Neural crest cell (in vitro differentiated cells): ENCODE measurements at places on chromosomes 5 and 9. TPM values are rescaled to one million over a fixed set of nuclear protein-coding genes. Genes with fewer than 3 reads are reported as not detected.
A peak's percentile ranks its signal among the peaks of the same experiment; 100 is the strongest.

- DNase-seq, result peak; percentile 34
Observed at GRCh38 chr5:56264417-56265025, 31.4 kb upstream of the ANKRD55 start.

DNA sequence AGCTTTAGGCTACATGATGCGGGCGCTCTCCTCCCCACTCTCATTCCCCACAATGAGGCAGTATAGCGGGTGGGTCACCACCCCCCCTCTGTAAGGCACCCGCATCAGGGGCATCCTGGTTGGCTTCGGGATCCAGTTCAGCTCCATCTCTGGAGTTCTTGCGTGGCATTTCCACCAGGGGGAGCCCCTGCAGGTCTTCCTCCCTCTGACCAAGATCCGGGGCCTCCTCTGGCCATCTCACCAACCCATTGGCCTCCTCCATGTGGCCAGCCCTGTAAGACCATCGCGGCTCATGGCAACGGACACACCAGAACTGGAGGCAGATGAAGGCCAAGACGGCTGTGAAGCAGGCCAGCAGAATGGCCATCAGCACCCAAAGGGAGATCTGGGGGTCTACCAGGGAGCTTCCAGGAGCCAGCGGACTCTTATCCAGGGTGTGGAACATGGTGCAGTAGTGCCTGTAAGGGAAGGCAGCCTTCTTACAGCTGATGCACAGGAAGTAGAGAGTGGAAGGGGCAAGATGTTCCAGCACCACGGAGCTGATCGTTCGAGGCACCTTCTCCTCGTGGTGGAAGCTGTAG is 77.0 kb downstream of the CYFIP2 start:
- peak; percentile 32 for DNase-seq

PRDM9 gene
- not detected in 2 replicates for total RNA-seq

- DNase-seq, result no peak
Observed at GRCh38 chr5:88093765-88094164, 174.9 kb downstream of the TMEM161B start.

PCDH12 gene
- 0.25 and 0.61 TPM in 2 replicates for total RNA-seq

GRCh38 chr9:108811944-108812343 is 43.8 kb downstream of the ACTL7B start:
- no peak for DNase-seq

GRCh38 chr5:36982146-36982545 is 105.6 kb downstream of the NIPBL start:
- DNase-seq, result no peak

DNA sequence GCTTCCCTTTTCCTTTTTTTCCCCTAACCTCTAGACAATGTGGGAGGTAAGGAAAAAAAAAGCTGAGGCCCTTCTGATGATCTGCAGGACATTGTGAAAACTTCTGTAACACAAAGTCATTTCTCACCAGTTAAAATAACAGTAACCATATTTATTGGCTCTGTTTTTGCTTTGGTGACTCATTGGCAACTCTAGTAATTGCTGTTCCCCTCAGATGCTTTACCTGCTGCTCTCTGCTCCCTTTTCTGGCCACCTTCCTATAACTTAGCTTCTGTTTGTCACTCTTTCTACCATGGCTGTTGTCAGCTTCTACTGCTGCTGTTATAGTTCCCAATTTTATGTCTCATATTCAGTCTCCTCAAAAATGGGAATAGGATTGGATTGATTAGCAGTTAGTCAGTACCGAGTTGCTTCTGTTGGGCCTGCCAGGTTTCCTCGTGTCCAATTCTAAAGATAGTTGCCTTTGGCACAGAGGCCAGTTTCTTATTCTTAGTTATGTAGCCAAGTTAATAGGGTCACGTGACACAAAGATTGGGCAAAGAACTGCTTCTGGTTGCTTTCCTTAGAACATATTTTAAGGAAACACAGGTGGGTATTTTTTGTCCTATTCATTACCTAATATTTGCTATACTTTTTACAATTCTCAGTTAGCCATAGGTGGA is 16.8 kb downstream of the SCAMP1 start:
- no peak for DNase-seq

- no peak for DNase-seq
Observed at GRCh38 chr5:172173564-172174153, 14.4 kb downstream of the STK10 start.

PCA3 gene
- not detected in 2 replicates for total RNA-seq

- DNase-seq, result no peak
Observed at GRCh38 chr5:65086234-65086890, 317.6 kb downstream of the CWC27 start.

CMYA5 gene
- 0.44 and 0.73 TPM in 2 replicates for total RNA-seq

DNA sequence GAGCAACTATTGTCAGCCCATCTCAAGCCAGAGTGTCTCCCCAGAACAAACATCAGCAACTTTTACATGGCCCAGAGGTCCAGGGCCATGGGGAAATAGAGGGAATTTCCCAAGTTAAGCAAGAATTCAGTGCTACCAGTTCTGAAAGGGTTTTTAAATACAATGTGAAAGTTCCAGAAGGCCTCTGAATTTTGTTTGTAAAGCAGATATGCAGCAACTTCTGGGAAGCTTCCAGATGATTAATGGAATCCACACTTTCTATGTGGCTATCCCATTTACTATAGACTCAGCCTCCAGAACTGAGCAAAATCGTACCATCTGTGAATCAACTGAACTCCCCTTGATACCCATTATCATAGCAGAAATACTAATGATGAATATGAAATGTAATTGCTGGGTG is 93.8 kb downstream of the FEM1C start:
- DNase-seq, result no peak

- no peak for DNase-seq
Observed at GRCh38 chr5:2300861-2301574, 418.3 kb upstream of the IRX4 start.

GRCh38 chr5:150789943-150790611 is 11.5 kb downstream of the SMIM3 start:
- no peak for DNase-seq

DNA sequence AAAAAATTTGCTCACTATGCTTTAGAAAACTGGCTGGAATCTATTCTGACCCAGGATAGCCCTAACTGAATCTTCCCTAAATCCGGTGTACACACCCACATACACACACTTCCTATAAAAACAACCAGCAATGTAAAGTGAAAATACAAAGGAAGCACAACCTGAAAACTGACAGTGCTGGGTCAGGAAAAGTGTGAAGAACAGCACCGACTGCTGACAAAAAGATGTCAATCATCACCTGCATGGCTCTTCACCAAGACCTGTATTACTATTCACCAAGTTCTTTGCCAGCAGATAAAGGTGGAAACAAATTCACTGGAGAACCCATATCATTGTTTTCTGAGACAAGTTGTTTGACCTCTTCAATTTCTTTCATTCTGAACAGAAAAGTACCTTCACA is 293.8 kb upstream of the GRAMD2B start:
- DNase-seq, result no peak

GRCh38 chr5:127012916-127013315 is 17.4 kb downstream of the MARCHF3 start:
- DNase-seq, result no peak

ITK gene
- total RNA-seq, result not detected in 2 replicates

PRUNE2 gene
- 4.3 and 5.4 TPM in 2 replicates for total RNA-seq

GRCh38 chr5:129511291-129511690 is 51.2 kb downstream of the ADAMTS19 start:
- DNase-seq, result no peak

OLFML2A gene
- total RNA-seq, result 0.09 and 0.14 TPM in 2 replicates

DNA sequence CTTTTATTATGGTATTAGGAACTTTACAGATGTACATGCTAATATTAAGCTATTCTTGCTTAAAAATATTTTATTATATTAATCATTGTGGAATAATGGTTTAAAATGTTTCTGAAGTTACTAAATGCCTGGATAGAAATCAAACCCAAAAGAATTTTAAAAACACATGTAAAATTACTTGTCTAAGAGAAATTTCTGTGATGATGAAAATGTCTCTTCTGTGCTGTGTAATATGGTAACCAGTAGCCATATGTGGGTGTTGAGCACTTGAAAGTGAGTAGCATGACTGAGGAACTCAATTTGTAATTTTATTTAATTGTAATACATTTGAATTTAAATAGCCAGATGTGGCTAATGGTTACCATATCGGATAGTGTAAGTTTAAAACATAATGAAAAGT is 66.7 kb upstream of the HSPB3 start:
- DNase-seq, result no peak

- DNase-seq, result no peak
Observed at GRCh38 chr5:89277816-89278215, 394.8 kb upstream of the MEF2C start.

GRCh38 chr9:130171226-130172148 is 717 bp upstream of the NCS1 start:
- no peak for DNase-seq

NSG2 gene
- total RNA-seq, result 3.1 and 4.0 TPM in 2 replicates

GRCh38 chr9:15475923-15476536 is 34.7 kb downstream of the PSIP1 start:
- DNase-seq, result no peak

SPATA6L gene
- total RNA-seq, result 0.44 and 1.3 TPM in 2 replicates

DNA sequence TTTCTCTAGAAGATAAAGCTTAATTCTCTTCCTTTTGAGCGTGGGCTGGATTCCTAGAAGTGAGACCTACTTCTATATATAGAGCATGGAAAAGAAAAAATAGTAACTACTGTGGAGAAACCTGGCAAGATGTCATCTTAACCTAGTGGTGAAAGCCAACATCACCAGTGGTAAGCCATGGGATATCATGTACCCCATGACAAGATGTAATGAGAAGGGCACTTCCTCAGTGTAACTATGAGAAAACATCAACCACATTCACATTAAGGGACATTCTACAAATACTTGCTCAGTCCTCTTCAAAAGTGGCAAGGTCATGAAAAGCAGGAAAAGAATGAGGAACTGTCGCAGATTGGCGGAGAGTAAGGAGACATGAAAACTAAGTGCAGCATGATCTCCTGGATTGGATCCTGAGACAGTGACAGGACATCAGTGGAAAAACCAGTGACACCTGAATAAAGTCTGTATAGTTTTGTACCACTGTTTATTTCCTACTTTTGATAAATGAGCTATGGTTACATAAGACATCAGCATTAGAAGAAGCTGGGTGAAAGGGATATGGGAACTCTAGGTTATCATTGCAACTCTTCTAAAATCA is 65.4 kb downstream of the PRRC1 start:
- no peak for DNase-seq

DNA sequence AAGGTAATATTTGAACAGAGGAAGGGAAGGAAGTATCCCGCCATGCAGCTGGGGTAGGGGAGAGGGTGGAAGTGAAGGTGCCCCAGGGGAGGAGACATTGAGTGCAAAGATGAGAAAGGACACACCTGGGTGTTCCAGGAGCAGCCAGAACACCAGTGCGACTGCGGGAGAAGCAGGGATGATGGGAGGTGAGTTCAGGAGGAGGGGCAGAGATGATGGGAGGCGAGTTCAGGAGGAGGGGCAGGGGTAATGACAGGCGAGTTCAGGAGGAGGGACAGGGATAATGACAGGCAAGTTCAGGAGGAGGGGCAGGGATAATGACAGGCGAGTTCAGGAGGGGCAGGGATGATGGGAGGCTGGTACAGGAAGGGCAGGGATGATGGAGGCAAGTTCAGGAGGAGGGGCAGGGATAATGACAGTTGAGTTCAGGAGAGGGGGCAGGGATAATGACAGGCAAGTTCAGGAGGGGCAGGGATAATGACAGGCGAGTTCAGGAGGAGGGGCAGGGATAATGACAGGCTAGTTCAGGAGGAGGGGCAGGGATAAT is 17.2 kb upstream of the SPOCK1 start:
- DNase-seq, result no peak

DNA sequence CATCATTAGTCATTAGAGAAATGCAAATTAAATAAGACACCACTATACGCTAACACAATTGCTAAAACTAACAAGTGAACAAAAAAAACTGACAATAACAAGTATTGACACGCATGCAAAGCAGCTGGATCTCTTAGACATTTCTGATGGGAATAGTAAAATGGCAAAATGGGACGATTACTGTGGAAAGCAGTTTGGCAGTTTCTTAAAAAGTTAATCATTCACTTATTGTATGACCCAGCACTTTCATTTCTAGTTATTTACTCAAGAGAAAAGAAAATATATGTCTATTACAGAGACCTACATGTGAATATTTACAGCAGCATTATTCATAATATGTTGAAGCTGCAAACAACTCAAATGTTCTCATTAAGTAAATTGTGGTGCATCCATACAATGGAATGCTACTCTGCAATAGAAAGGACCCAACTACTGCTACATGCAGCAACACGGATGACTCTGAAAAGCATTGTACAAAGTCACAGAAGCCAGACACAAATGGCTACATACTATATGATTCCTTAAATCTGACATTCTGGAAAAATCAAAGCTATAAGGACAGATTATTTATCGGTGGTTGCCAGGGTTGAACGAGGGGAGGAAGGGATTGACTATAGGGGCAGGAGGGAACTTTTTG is 96.8 kb upstream of the ITGA2 start:
- no peak for DNase-seq

AGPAT2 gene
- total RNA-seq, result 18.4 and 19.0 TPM in 2 replicates

NAIP gene
- total RNA-seq, result 10.3 and 11.3 TPM in 2 replicates

DNA sequence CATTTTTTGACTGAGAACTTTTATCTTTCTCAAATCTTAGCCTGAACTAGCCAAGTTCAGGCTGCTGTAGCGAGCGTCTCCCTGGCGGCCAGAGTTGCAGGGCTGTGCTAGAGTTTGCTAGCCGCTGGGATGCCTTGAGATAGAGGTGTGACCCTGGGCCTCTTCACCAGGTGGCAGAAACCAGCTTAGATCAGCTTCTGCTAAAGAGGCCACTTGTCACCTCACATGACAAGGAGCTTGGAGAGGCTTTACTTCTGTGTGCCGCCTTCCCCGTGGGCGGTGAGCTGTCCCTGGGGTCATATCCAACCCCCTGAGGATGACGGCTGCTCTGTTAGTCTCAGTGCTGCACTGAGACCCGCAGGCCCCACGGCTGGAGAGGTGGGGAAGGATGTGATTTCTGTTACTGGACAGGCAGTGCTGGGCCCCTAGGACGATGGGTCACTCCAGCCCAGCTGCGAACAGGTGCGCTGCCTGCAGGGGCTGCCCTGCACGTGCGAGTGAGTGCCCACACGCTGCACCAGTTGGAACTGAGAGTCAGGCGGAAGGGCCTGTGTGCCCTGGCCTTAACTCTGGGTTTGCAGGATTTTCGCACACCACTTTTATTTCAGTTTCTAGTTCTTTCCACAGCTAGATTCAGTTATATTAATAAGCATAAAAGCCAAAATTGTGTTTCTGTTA is 63.8 kb downstream of the EHMT1 start:
- DNase-seq, result no peak

DNA sequence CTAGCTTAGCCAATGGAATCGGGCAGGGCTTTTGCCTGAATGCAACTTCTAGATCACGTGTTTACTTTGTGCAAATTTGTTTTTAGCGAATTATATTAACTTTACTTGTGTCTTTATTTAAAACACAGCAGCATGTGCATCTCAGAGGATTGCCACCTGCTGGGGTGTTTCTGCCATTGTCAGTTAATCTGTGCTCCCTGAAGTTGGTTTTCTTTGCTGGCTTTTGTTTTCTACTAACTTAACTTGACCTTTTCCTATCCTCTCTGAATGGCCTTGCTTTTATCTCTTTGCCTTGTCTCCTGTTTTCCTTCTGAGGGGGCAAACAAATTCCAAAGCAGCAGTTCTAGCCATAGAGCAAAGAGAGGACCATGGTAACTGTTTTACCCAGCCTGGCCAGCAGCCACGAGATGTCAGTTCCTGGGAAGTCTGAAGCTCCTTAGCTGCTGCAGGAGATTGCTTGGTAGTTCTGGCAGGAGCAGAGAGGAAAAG is 67.6 kb downstream of the ARHGEF28 start:
- no peak for DNase-seq

- DNase-seq, result peak; percentile 86
Observed at GRCh38 chr9:131799177-131799823, 59.4 kb upstream of the RAPGEF1 start.
